Glomerular endothelial cell (primary cell): ENCODE measurements at places on chromosomes 3 and 15. TPM values are rescaled to one million over a fixed set of nuclear protein-coding genes. Genes with fewer than 3 reads are reported as not detected.

The COX17 gene
- 19.0 and 29.3 TPM in 2 replicates for total RNA-seq

The SLC22A14 gene
- 0.18 TPM in 1 of 2 replicates, not detected in the other for total RNA-seq

The PPP1R14D gene
- not detected in 2 replicates for total RNA-seq

The PLA2G4E gene
- not detected in 2 replicates for total RNA-seq

The TRPC1 gene
- total RNA-seq: 10.7 and 14.1 TPM in 2 replicates

The CRABP1 gene
- not detected in 2 replicates for total RNA-seq

The TRNT1 gene
- 10.0 and 15.4 TPM in 2 replicates for total RNA-seq

The FURIN gene
- total RNA-seq: 137 and 177 TPM in 2 replicates

The EEFSEC gene
- total RNA-seq: 8.0 and 15.6 TPM in 2 replicates

The FBLN2 gene
- total RNA-seq: 1.6 and 14.2 TPM in 2 replicates

The DVL3 gene
- total RNA-seq: 42.3 and 47.1 TPM in 2 replicates

The FSIP1 gene
- 0.06 and 0.73 TPM in 2 replicates for total RNA-seq

The CFAP91 gene
- total RNA-seq: 0.10 and 0.70 TPM in 2 replicates

The POPDC2 gene
- 1.3 and 1.6 TPM in 2 replicates for total RNA-seq

The COL6A5 gene
- total RNA-seq: 0.05 TPM in 1 of 2 replicates, not detected in the other

The NEK11 gene
- total RNA-seq: 2.3 and 6.7 TPM in 2 replicates

The DALRD3 gene
- total RNA-seq: 35.2 and 70.1 TPM in 2 replicates

The CLSTN2 gene
- total RNA-seq: 1.6 and 2.3 TPM in 2 replicates

The DCLK3 gene
- not detected in 2 replicates for total RNA-seq

The PPP4R2 gene
- total RNA-seq: 33.5 and 37.0 TPM in 2 replicates

The WDR53 gene
- 4.5 and 7.6 TPM in 2 replicates for total RNA-seq

The PARP15 gene
- 1.1 and 4.3 TPM in 2 replicates for total RNA-seq

The TNIK gene
- total RNA-seq: 21.4 and 28.5 TPM in 2 replicates

The STAC gene
- total RNA-seq: 6.3 and 7.4 TPM in 2 replicates
